ENCODE measurements at places on chromosomes 7 and 10. TPM values are rescaled to one million over a fixed set of nuclear protein-coding genes. Genes with fewer than 3 reads are reported as not detected.

Gene CRYGN
- total RNA-seq, result not detected

GRCh38 chr7:140153666-140154161 lies 23.1 kb downstream of the KDM7A start:
- peaks cover 83% of the 10 kb centered on the region for H3K4me1 ChIP-seq
- no peak overlapping the region for H3K27ac ChIP-seq
- no peak for DNase-seq
- no peaks in the 10 kb centered on the region for H3K36me3 ChIP-seq
- H3K4me3 ChIP-seq, result no peak overlapping the region

Gene DPYSL4
- 2.0 TPM for total RNA-seq

DNA sequence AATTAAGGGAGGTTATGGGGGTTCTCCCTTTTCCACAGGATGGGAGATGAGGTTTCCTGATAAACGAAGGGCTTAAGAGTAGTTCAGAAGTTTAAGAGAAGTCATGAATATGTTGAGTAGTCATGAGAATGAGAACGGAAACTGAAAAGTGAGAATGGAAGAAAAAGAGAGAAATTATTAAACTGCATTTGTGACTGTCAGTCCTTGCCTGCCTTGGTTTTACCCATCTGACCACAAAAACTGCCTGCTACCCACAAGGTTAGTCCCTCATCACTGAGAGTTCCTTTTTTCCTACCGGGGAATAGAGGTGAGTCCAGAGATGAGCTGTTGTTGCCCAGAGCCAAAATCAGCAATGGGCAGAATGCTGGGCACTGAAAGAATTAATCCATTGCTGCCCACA lies 174.1 kb upstream of the BET1 start:
- H3K4me3 ChIP-seq, result no peak overlapping the region
- no peak overlapping the region for H3K27ac ChIP-seq
- H3K27me3 ChIP-seq, result no peaks in the 10 kb centered on the region
- no peaks in the 10 kb centered on the region for H3K4me1 ChIP-seq
- DNase-seq, result no peak
- no peaks in the 10 kb centered on the region for H3K36me3 ChIP-seq

- H3K27me3 ChIP-seq, result no peaks in the 10 kb centered on the region
- DNase-seq, result no peak
- H3K4me1 ChIP-seq, result no peaks in the 10 kb centered on the region
- H3K36me3 ChIP-seq, result peaks cover 73% of the 10 kb centered on the region
Measured at GRCh38 chr10:98244586-98244985, 23.4 kb downstream of the LOXL4 start.

DNA sequence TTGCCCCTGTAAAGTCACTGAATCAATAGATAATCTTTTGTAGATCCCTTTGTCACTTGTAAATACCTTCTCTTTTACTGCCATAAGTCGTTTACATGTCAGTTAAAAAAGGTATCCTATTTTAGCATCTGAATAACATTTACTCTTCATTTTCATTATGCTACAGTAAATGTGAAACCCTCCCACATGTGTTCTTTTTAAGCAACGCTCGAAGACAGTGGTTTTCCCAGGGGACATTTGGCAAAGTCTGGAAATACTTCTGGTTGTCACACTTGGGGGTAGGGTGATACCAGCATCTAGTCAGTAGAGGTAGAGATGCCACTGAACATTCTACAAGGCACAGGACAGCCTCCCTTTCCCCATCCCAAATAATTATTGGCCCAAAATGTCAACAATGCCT lies 23.7 kb downstream of the ATAD1 start:
- H3K4me3 ChIP-seq, result no peak overlapping the region
- H3K4me1 ChIP-seq, result peaks cover 6% of the 10 kb centered on the region
- no peak for DNase-seq

GRCh38 chr10:63093227-63093626 lies 39.9 kb upstream of the NRBF2 start:
- no peaks in the 10 kb centered on the region for H3K27me3 ChIP-seq
- H3K27ac ChIP-seq, result no peak overlapping the region
- no peaks in the 10 kb centered on the region for H3K4me1 ChIP-seq
- no peak for DNase-seq
- H3K4me3 ChIP-seq, result no peak overlapping the region
- H3K36me3 ChIP-seq, result no peaks in the 10 kb centered on the region

DNA sequence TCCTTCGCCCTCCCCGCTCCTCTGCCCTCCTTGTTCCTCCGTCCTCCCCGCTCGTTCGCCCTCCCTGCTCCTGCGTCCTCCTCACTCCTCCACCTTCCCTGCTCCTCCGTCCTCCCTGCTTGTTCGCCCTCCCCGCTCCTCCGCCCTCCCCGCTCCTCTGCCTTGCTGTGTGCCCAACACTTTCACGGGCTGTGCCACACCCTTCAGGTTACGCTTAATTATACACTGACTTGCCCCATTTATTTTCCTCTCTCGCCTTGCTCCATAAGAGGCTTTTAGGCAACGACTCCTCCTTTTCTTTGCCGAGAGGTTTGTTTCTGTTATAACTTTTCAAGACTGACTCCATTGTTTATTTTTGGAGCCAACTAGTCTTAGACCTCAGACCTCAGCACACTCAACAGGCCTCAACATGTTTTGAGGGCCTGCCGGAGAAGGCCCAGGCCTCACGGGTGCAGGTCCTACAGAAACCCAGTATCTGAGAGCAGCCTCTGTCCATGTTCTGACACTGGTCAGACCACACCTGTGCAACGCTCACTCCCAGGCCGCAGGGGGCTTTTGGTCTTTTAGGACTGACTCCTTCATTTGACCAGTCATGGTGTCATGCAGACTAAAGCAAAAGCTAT lies 18.2 kb upstream of the PRKAG2 start:
- H3K27ac ChIP-seq, result no peak overlapping the region
- H3K4me1 ChIP-seq, result peaks cover 11% of the 10 kb centered on the region
- no peaks in the 10 kb centered on the region for H3K27me3 ChIP-seq
- H3K4me3 ChIP-seq, result no peak overlapping the region
- DNase-seq, result no peak

Gene LRGUK
- total RNA-seq, result 3.5 TPM

GRCh38 chr10:28105561-28105960 lies 106.7 kb upstream of the ODAD2 start:
- no peaks in the 10 kb centered on the region for H3K36me3 ChIP-seq
- DNase-seq, result no peak
- H3K4me3 ChIP-seq, result no peak overlapping the region
- no peaks in the 10 kb centered on the region for H3K27me3 ChIP-seq

Gene DNAJB12
- total RNA-seq, result 10.7 TPM

Gene RPS24
- 1,076 TPM for total RNA-seq

DNA sequence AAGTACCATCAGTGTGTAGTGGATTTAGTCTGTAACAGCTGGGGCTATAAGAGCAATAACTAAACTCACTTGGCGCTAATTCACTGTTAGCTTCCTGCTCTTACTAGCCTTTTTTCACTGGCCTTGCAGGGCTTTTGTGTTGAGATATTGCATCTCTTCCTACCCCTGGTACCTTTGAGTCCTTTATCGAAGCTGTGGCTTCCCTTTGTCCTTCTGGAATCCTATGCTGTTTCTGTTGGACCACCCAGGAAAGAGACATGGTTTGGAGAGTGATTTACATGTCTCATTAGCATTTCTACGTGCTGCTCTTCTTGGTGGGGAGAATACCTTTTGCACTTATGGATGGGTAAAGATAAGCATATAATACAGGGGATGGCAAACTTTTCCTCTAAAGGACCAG lies 103.8 kb downstream of the MLLT10 start:
- H3K27me3 ChIP-seq, result no peaks in the 10 kb centered on the region
- H3K36me3 ChIP-seq, result no peaks in the 10 kb centered on the region
- H3K27ac ChIP-seq, result no peak overlapping the region
- H3K4me1 ChIP-seq, result no peaks in the 10 kb centered on the region
- no peak overlapping the region for H3K4me3 ChIP-seq
- DNase-seq, result no peak

GRCh38 chr10:21202776-21203462 lies 305.8 kb upstream of the NEBL start:
- no peak for DNase-seq
- no peaks in the 10 kb centered on the region for H3K27me3 ChIP-seq

DNA sequence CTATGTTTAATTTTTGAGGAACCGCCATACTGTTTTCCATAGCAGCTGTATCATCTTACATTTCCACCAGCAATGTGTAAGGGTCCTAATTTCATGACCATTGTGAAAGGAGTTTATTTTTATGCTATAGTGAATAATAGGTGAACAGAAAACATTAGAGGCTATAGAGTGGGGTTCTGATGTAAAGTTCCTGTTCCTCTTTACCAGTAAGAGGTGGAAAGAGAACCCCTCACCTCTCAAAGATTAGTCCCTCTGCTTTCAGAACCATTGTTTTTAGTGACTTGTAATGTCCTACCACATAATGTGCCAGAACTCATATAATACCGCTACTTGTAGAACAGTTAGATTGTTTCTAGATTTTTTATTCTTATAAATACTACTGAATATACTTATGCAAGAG lies 34.2 kb downstream of the SUFU start:
- no peak for DNase-seq
- no peak overlapping the region for H3K27ac ChIP-seq
- H3K4me1 ChIP-seq, result no peaks in the 10 kb centered on the region

Gene SPDYE1
- total RNA-seq, result not detected

- H3K4me1 ChIP-seq, result no peaks in the 10 kb centered on the region
- DNase-seq, result no peak
- H3K36me3 ChIP-seq, result no peaks in the 10 kb centered on the region
- H3K27ac ChIP-seq, result peak overlapping the region; percentile 61
Measured at GRCh38 chr10:31120961-31121685, 89.5 kb upstream of the ZNF438 start.

Gene CHN2
- 15.1 TPM for total RNA-seq

DNA sequence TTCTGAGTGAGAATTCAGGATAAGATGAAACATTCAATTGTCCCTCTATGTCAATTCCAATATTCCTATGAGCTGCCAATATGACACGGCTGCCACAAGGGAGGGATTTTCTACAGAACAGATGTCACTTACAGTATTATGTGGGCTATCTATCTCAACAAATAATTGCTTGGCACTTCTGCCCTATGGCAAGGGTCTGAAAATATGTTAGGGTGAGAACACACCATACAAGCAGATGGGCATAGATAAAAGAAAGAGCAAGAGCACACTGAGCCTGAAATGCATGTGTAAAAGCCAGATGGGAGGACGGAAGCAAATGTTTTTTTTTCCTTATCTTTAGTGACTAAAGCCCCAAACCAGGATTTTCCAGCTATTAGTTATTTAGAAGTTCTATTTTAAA lies 70.1 kb upstream of the TFEC start:
- H3K36me3 ChIP-seq, result no peaks in the 10 kb centered on the region
- no peak overlapping the region for H3K4me3 ChIP-seq
- H3K27me3 ChIP-seq, result no peaks in the 10 kb centered on the region

DNA sequence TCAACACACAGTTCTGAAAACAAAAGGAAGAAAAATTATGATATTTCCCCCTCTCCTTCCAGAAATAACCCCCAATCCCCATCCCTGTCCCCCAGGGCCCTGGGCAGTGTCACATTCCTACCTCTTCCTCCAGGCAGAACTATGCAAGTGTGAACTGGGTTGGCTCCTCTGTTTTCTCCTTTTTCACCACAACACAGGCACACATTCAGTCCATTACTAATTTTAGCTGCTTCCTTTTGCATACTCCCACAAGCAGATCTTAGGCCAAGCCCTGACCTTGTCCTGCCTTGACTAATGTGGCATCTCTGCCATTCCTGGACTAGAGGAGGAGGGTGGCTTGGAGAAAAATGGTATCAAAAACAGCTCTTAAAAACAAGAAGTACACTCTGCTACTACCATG lies 208.1 kb downstream of the HDAC9 start:
- no peak overlapping the region for H3K4me3 ChIP-seq
- no peaks in the 10 kb centered on the region for H3K36me3 ChIP-seq
- H3K27me3 ChIP-seq, result no peaks in the 10 kb centered on the region
- H3K4me1 ChIP-seq, result peaks cover 3% of the 10 kb centered on the region
- H3K27ac ChIP-seq, result no peak overlapping the region

Gene FAM221A
- total RNA-seq, result 37.1 TPM

Gene CACNB2
- total RNA-seq, result 16.9 TPM

GRCh38 chr7:2947058-2947780 lies 96.4 kb downstream of the CARD11 start:
- no peaks in the 10 kb centered on the region for H3K36me3 ChIP-seq
- H3K4me3 ChIP-seq, result no peak overlapping the region
- no peaks in the 10 kb centered on the region for H3K27me3 ChIP-seq
- no peaks in the 10 kb centered on the region for H3K4me1 ChIP-seq
- no peak overlapping the region for H3K27ac ChIP-seq

GRCh38 chr10:120578134-120578533 lies 121.1 kb downstream of the PLPP4 start:
- no peaks in the 10 kb centered on the region for H3K36me3 ChIP-seq
- no peak overlapping the region for H3K27ac ChIP-seq
- H3K27me3 ChIP-seq, result no peaks in the 10 kb centered on the region
- no peak for DNase-seq
- H3K4me3 ChIP-seq, result no peak overlapping the region

DNA sequence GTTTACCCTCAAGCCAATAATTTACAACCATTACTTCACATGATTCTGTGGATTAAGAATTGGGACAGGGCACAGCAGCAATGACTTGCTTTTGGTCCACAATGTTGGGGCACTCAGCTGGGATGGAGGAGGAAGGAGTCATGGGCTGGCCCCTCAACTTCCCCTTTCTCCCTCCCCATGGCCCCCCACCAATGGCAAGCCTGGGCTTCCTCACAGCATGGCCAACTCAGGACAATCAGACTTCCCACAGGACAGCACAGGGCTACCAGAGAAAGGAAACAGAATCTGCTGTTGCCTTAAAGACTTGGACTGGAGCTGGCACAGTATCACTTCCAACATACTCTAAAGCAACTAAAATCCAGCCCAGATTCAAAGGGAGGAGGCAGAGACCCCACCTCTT lies 160.7 kb downstream of the PTPN20 start:
- no peak for DNase-seq
- H3K27ac ChIP-seq, result no peak overlapping the region
- no peak overlapping the region for H3K4me3 ChIP-seq
- no peaks in the 10 kb centered on the region for H3K36me3 ChIP-seq
- peaks cover 10% of the 10 kb centered on the region for H3K27me3 ChIP-seq

GRCh38 chr7:132881317-132881716 lies 200.6 kb downstream of the CHCHD3 start:
- H3K36me3 ChIP-seq, result peaks cover 12% of the 10 kb centered on the region
- H3K27ac ChIP-seq, result no peak overlapping the region
- H3K4me3 ChIP-seq, result no peak overlapping the region
- no peak for DNase-seq
- no peaks in the 10 kb centered on the region for H3K4me1 ChIP-seq

Gene NEUROD6
- not detected for total RNA-seq

- no peak overlapping the region for H3K27ac ChIP-seq
- no peak overlapping the region for H3K4me3 ChIP-seq
- no peaks in the 10 kb centered on the region for H3K4me1 ChIP-seq
Measured at GRCh38 chr10:48464871-48465736, 139.8 kb downstream of the ARHGAP22 start.

DNA sequence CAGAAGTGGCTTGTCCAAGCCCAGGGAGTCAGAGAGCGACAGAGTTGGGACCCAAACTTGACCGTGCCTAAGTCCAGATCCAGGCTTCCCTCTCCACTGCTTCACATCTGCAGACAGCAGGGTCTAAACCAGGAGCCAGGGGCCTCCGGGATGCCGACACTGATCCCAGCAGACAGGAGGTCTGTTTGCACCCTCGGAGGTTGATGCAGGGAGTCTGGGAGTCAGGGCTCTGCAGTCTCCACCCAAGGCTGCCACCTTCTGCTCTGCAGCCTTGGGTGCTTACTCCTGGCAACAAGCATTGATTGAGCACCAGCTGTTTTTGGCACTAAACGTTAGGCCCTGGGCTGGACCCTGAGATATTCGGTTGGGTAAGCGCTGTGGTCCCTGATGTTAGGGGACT lies 21.0 kb downstream of the ELFN1 start:
- H3K36me3 ChIP-seq, result no peaks in the 10 kb centered on the region
- H3K27me3 ChIP-seq, result peaks cover 8% of the 10 kb centered on the region
- H3K4me1 ChIP-seq, result no peaks in the 10 kb centered on the region
- no peak overlapping the region for H3K4me3 ChIP-seq
- H3K27ac ChIP-seq, result no peak overlapping the region

Gene ADAM22
- total RNA-seq, result 1.3 TPM

Gene TMEM254
- 1.2 TPM for total RNA-seq

Gene MMP21
- total RNA-seq, result not detected
